HEK293T (cell line): ENCODE measurements at places on chromosomes 16 and 17.

DNA sequence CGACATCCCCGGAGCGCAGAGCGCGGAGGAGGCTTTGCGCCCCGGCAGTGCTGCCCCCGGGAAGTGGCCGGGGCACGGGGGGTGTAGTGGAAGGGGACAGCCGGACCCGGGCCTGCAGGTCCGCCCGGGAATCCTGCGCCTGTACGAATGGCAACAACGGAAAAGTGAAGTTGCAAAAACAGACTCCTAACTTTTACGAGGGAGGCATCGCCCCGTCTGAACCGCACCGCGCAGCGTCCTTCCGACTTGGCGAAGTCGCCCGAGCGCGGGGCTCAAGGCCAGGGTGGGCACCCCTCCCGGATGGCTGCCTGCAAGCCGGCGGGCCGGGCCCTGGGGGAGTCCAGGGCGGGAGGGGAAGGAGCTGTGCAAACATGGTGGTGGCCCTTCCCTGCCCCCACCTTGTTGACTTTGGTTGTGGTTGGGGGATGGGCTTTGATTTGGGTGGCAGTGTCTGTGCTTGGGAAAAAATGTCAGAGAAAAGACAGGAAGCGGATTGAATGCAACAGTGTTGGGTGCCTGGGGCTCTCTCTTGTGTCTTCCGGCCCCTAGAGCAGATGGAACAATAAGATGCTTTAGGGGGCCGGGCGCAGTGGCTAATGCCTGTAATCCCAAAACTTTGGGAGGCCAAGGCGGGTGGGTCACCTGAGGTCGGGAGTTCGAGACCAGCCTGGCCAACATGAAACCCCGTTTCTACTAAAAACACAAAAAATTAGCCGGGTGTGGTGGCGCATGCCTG lies 675 bp downstream of the RNF213 start:
- peak; percentile 32 for DNase-seq

GRCh38 chr16:48153774-48154173 lies 2.0 kb downstream of the ABCC12 start:
- DNase-seq = no peak

DNA sequence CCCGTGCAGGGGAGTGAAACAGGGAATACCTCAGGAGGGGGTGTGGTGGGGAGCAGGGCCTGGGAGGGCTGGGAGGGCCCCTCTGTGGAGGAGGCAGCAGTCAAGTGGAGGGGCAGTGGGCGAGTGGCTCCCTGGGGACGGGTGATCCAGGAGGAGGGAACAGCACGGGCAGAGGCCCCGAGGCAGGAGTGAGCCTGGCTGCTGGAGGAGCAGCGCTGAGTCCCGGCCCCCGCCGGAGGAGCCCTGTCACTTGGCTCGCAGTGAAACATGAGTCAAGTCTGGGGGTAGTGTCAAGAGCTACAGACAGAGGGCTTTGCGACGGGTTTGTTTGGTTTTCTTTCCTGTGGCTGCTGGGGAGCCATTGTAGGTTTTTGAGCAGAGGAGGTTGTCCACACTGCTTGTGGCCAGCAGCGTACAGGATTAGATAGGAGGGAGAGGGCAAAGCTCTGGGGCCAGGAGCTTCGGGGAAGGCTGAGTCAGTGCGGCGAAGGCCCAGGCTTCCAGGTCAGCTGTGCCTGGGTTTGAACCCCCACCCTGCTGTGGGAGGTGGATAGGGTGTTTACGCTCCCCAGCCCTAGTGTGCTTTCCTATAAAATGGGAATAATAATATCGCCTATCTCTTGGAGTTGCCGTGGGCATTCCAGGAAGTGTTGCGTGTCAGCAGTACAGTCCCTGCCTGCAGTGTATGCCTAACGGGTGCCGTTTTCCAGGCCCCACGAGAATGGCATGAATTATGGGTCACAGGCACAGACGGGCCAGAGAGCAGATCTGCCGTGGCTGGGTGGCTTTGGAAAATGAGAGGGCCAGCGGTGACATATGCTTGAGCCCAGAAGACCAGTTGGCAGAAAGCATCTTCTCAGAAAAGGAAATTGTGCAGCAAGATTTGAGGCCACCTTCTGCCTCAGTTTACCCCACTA lies 115.9 kb upstream of the CIBAR2 start:
- DNase-seq = peak; percentile 72

DNA sequence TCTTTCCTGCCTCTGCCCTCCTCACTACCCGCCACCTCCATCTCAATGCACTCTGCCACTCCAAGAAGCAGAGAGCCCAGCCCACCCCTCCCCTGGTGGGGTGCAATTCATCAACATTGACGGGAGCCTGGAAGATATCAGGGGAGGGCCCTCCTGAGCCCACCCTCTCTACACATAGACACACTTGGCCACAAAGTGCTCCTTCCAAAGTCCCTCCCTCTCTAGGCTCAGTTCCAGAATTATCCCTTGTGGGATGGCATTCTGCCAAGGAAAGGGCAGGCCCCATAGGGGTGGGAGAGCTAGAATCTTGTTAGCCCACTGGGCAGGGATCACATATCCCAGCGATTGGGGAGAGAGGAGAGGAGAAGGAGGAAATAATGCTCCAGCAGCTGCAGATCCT lies 66.2 kb downstream of the TMEM132E start:
- DNase-seq = no peak

- no peak for DNase-seq
Observed at GRCh38 chr17:49723423-49723822, 15.7 kb upstream of the SLC35B1 start.

GRCh38 chr16:68737730-68738629 lies 888 bp downstream of the CDH1 start:
- DNase-seq = no peak

- DNase-seq = no peak
Observed at GRCh38 chr16:46690281-46691178, 1.1 kb downstream of the ORC6 start.

GRCh38 chr17:1737531-1738291 lies 5.0 kb upstream of the SERPINF2 start:
- no peak for DNase-seq

- no peak for DNase-seq
Observed at GRCh38 chr17:10105513-10106001, 92.8 kb downstream of the GAS7 start.

DNA sequence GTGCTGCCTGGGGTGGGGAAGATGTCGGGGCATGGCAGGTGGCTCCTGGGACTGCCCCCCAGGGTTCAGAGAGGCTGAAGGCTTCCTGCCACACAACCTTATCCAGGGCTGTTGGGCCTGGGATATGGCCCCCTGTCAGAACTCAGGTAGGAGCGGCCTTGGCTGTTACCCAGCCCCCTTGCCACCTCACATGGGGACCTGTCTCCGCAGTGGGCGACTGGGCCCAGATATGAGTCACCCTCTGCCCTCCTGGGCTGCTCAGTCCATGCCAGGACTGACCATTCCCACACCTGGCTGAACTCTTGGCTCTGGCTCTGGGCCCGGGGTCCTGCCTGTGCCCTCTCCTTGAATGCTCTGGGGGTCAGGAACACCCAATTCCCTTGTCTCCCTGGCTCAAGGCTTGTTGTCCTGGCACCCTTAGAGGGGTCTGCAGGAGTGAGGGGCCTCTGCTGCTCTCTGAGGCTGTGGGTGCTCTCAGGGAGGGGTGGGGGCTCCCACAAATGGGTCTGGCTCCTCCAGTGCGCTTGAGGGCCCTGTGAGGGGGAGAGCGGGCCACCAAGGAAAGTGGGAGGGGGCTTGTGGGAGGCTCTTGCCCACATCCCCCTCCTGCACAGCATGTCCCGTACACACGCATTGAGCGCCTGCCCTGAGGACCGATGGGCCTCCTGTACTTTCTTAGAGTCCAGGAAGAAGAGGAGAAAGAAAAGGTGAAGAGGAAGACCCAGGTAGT lies 36.0 kb downstream of the LGALS9 start:
- DNase-seq = no peak

GRCh38 chr17:7647018-7647417 lies 3.7 kb upstream of the ATP1B2 start:
- no peak for DNase-seq

GRCh38 chr17:63431939-63432804 lies 13.9 kb downstream of the CYB561 start:
- DNase-seq = peak; percentile 48

DNA sequence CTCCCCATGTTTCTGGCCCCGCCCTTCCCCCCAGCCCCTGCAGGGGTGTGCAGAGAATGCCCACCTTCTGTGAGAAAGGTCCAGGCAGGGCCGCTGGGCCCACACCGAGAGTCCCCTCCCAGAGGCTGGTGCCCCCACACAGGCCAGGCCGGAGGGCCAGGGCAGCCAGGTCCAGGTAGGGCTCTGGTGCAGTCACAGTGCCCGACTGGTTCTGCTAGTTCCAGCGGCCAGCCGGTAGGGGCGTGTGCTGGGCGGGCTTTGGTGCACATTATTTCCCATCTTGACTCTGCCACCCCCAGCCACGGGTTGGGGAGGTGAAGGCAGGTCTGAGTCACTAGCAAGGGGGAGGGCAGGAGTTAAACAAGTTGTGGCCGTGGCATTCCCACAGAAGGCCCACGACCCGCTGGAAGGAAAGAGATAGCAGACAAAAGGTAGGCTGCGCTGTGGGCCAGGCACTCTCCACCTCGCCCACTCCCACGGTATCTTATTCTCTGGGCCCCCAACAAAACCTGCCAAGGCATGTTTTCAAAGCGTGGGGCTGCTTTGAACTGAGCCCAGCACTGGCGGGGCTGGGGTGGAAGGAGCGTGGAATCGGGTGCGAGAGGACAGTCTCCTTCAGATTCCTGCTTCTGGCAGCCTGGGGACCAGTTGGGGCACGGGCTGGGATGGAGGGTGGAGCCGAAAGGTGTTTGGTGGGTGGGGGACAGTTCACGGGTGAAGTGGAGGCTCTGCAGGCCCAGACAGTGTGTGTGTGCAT lies 1.9 kb downstream of the EPN3 start:
- no peak for DNase-seq

DNA sequence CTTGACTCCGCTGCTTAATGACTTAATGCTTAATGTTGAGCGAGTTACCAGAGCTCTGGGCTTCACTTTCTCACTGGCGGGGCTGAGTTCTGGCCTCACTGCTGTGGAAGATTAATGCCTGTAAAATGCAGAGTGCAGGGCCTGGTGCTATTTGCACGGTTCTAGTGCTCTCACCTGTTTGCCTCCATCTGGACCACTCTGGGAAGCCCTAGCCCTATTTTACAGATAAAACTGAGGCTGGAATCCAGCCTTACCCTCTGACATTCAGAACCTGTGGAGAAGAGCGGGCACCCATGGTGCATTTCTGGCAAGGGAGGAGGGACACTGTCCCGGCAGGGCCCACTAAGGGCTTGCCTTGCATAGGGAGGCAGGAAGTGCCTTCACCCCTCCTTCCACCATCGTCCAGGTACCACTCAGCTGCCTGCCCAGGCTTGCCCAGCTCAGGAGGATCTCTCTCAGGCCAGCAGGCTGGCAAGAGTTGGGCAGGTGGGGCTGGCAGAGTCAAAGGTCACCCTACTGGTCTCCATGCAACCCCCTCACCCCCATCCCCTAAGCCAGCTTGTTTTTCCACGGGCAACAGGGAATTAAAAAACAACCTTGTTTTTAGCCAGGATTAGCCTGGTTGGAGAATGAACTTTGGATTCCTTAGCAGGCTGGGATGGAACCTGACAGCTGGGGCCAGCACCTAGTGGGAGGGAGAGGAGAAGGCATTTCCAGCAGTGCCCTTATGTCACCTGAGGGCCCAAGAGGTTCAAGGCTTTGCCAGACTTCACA lies 4.1 kb upstream of the UBALD1 start:
- DNase-seq = no peak

GRCh38 chr16:78106686-78107085 lies 7.2 kb downstream of the WWOX start:
- no peak for DNase-seq
